ENCODE measurements at places on chromosomes 16 and 17.
A peak's percentile ranks its signal among the peaks of the same experiment; 100 is the strongest.

DNA sequence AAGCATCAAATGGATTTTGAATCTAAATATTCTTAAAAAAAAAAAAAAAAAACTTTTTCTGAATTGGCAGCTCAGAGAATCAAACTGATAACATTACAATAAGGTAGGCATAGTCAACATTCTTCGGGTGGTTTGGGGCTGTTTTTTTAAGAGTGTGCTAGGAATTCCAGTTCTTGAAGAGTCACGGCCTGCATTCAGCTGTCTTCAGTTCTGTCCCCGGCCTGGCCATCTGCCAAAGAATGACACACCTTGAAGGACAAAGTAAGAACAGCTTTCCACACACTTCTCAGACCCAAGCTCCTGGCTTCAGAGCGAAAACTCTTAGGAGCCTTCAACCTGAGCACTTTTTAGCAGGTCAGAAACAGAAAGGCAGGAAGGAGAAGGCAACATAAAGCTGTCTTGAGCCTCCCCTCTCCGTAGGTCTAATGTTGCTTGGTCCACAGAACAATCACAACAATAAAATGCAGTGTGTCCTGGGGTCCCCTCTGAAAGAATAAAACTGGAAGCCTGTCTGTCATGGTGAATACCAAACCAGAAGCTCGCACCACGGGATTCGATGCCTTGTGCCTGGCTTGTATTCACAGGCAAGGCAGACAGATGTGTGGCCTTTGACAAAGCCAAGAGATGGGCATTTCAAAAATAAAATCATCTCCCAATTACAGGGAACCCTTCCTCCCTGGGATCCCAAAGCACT, 524.4 kb upstream of the ZFHX3 start:
- no peak for DNase-seq

- no peak for DNase-seq
Measured at GRCh38 chr16:49781401-49781800, 74.5 kb downstream of the ZNF423 start.

GRCh38 chr16:87789437-87790291, 23.9 kb upstream of the KLHDC4 start:
- DNase-seq: no peak

DNA sequence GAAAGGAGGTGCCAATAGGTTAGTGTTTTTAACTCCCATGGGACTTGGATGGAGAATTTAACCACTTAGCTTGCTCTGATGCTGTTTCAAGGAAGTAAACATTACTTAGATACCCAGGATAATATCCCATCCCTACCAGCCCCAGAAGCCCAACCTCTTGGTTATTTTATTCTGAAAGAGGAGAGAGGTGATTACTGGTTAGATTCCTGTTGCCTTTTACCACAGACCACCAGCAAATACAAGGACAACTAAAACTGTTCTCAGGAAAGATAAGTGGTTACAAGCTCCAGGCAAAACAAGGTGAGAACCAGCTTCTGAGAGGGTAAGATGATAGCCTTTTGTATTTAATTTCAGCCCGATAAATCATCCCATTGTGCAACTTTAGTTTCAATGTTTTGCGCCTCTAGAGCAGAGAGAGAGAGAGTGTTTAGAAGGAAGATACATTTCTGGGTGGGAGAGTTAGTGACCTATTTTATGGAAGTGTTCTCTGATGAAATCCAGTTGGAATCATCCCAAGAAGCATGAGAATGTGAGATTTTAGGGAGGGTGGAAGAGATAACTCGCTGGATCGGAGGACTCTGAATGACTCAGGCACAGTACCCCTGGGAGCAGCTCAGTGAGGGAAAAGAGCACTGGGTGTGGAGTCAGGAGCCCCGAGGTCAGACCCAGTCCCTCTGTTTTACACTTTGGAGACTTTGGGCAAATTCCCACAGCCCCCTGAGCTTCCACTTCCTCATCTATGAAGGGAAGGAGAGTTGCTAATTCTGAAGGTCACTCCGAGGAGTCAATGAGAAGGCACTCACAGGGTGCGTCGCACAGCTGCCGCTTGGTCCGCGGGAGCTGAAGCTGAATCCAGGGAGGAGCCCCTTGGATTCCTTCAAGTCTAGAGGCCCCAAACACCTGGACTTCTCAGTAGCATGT, 12.1 kb downstream of the GLP2R start:
- no peak for DNase-seq

DNA sequence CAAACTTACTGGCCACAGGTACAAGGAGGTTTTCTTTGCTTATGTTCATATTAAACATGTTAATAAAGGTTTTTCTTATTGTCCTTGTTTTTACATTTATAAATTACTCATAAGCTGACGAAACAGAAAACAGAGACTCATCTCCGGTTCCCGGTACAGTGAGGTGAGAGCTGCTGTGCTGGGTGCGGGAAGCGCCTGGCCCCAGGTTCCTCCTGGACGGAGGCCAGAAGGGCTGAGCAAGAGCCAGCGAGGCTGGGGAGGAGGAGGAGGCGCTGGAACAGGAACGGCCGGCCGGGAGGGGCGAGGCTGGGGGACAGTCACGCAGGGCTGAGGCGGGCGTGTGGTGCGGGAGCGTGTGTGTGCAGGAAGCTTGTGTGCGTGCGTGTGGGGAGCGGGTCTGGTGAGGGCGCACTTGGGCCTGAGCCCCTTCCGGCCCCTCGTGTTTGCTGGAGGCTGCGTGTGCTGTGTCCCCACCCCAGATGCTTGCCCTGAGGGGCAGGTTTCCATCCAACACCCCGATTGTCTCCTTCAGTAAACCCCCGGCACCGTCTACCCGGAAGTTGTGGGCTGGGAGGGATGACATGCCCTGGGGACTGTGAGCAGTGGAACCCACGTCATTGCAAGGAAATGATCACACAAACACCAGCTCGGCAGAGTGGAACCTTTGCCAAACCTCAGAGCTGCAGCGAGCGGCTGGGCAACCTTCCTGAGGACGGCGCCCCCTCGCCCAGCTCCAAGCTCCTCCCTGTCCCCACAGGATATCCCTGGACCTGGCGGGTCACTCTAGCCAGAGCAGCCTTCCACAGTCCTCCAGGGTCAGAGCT, 19.5 kb downstream of the CD7 start:
- peak; percentile 68 for DNase-seq

- DNase-seq: no peak
Measured at GRCh38 chr17:18181358-18181757, 2.3 kb upstream of the ALKBH5 start.

DNA sequence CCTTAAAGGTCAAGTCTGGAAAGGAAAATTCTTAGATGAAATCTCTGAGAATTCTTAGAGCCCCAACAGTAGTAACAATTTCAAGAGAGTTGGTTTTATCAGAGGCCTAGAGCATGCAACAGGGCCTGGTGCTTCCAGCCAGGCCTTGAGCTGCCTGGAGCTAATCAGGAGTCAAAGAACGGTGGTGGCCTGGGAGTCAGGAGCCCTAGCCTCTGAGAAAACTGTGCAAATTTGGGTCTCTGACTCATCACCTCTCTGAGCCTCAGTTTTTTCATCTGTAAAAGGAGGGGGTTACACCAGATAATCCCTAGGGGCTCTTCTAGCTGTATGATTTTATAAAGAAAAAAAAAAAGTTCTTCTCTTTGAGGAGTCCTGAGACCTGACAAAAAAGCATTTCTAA, 227.3 kb upstream of the RPL38 start:
- DNase-seq: no peak

DNA sequence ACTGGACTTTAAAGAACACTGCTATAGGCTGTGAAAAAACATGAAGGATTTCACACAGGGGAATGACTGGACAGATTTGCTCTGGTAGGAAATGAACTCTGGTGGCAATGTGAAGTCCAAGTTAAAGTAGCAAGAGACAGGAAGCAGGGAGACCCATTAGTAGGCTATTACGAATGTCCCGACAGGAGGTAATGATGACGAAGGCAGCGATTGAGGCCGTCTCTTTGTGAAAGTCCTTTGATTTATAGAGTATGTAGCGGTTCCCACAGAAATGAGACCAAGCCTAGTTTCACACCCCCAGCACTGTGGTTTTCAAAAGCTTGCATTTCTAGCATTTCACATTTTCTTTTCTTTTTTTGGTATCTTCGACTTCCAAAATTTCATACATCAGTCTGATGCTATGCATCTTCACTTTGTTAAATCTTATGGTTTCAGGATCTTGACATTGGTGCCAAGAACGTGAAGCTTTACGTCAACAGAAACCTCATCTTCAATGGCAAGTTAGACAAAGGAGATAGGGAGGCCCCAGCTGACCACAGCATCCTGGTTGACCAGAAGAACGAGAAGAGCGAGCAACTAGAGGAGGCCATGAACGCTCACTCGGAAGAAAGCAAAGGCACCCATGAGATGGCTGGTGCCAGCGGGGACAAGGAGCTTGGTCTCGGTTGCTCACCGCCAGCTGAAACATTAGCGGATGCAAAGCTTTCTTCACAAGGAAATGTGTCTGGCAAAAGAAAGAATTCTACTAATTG, 189.8 kb downstream of the KATNIP start:
- DNase-seq: no peak

DNA sequence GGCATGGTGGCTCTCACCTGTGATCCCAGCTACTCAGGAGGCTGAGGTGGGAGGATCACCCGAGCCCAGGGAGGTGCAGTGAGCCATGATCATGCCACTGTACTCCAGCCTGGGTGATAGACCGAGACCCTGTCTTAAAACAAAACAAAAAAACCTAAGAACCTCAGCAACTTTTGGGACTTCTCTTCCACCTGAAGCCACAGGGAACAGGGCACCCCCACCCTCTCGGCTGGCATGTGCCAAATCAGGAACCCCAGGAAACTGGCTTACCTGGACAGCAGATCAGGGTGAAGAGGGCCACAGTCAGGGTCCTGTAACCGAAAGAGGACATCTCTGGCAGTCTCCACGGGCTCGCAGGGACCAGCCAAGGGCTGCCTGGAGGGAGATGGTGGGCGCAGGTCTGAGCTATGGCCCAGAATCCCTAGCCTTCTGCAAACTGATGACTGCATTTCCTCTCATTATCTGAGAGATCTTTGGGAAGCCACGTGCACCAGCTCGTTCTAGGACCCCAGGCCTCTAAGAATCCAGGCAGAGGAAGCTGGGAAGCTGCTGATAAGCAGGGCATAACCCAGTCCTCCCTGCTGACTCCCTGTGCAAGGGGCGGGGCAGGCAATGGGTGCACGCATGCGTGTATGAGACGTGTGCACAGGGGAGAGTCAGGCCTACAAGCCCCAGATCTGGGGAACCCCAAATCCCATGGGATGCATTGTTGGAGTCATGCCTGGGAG, 8.4 kb downstream of the PRR29 start:
- peak; percentile 92 for DNase-seq

DNA sequence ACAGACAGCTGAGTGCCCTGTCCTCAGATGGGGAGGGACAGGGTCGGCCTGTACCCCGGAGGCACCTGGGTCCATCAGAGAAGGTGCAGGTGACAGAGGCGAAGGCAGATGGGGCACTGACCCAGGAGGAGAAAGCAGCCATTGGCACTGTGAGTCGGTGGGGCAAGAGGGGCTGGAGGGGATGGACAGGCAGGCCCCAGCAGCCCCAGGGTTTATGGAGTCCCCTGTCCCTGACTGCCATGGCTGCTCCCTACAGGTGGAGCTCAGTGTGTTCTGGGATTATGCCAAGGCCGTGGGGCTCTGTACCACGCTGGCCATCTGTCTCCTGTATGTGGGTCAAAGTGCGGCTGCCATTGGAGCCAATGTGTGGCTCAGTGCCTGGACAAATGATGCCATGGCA, 32.1 kb downstream of the ANKRD40 start:
- DNase-seq: no peak

GRCh38 chr16:50666658-50667496, 14.2 kb downstream of the SNX20 start:
- DNase-seq: no peak

DNA sequence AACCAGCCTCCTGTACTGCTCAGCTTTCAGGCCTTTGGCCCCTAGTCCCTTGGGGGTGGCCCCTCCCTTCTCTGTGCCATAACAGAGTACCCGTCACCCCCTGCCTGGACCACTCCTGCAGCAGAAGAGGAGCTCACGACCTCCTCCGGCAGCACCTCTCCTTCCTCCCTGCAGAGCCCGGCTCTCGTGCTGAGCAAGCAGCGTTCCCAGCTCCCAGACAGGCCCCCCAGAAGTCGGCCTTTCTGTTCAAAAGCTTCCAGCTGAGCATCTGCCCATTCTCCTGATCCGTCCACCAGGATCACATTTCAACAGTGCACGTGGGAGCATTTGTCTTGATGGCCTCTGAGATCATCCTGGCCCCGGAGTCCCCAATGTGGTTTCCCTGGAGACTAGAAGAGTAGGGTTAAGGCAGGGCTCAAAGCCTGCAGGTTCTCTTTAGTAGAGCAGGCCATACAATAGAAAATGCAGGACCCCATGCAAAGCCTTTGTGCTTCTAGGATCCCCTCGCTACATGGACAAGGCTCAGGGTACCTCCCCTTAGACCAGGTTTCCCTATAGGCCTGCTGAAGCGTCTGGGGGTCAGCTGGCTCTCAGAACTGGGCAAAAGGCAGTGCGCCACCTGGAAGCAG, 35.6 kb downstream of the NLRC3 start:
- DNase-seq: no peak

DNA sequence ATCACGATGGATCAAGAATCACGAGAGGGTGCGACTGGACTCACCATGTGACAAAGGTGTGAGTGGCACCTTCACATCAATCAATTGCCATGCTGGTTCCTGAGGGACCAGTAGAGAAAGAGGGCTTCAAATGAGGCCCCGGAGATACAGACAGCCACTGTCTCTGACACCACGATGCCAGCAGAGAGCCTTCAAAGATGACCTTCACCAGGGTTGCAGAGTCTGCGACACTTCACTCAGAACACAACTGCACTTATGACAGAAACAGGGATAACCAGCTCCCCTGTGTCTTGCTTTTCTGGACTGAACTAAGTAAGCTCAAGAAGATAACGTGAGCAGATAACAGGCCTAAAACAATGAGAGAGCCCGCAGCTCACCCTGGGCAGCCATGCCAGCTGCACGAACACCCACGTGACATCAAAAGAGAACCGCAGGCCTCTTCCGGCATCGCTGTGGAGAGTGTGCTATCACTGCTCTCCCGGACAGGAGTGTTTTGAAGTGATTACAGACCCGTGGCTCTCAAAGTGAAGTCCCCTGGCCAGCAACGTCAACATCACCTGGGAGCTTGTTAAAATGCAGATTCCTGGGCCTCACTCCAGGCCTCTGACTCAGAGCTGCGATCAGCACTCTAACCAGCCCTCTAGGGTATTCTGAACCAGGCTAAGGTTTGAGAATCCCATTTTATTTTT, 36.4 kb downstream of the KLHDC4 start:
- DNase-seq: no peak

GRCh38 chr17:66551839-66552238, 249.4 kb downstream of the PRKCA start:
- DNase-seq: no peak

GRCh38 chr17:82320956-82321927, 3.8 kb upstream of the CD7 start:
- DNase-seq: no peak

GRCh38 chr16:57045694-57046381, 46.5 kb upstream of the CPNE2 start:
- no peak for DNase-seq
